Activated T-helper 1 cell treated with anti-CD3 and anti-CD28 coated beads, Interleukin-2, amount 50 U/mL, for 16 hours (primary cell): ENCODE measurements at places on chromosomes 5 and 9.
A peak's percentile ranks its signal among the peaks of the same experiment; 100 is the strongest.

DNA sequence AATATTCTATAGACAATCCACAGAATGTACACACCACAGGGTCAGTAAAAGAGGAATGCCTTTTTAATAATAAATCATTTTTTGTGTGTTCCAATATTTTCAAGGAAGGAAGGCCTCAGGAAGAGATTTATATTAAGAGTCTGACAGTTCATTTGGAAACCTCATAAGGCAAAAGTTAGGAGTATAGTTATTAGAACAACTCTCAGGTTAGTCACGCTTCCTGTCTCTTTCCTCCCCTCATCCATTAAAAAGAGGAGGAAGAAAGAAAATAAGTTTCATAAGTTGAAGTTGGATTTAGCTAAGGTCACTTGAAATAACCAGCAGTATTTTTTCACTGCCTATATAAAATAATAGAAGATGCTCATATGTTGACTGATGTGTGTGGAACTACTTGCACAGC lies 863.2 kb downstream of the PTPRD start:
- no peak for DNase-seq

DNA sequence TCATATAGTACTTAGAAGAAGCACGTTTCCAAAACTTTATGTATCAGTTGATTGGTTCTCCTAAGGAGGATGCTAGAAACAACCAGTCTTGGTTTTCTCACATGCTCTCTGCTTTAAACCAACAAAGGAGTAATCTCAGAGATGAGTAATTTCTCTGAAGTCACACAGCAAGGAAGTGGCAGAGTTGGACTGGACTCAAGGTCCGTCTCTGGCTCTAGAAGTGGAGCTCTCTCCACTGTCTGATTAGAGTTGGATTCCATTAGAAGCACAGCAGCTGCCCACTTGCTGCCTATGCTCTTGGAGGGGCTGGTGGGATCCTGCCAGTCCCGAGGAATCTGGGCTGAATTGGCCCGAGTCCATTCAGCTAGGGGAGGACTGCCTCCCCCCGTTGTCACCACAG lies 21.0 kb downstream of the RALGPS1 start:
- no peak for DNase-seq

DNA sequence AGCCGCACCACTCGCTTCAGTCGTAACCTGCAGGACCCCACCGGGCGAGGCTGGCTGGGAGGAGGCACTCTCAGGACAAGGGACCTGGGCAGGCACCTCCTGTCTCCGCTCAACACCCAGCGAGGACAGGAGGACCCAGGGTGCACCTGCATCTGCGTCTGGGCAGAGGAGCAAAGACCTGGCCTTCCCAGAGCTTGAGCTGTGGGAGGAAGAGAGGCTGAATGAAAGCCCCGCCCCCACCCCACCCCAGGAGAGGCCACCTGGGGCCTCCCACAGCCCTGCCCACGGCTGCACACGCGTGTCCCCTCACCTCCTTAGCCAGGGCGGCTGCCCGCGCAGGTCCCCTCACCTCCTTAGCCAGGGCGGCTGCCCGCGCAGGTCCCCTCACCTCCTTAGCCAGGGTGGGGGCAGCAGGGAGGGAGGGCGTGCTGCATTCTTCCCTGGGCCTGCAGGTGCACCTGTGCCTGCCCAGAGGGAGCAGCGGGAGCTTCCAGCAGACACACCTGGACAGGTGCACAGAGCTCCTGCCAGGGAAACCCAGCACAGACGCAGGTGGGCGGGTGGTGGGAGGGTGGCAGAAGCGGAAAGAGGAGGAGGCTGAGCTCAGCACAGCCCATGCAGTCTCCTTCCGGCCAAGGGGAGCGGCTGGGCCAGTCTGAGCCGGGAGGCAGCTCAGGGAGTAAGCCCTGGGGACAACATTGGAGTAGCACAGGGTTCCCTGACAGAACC lies 18.5 kb upstream of the SLC12A7 start:
- no peak for DNase-seq

- no peak for DNase-seq
These were observed 539.6 kb upstream of the CLINT1 start for GRCh38 chr5:158398360-158399201.

- DNase-seq, result no peak
These were observed 52.6 kb downstream of the RAI14 start for GRCh38 chr5:34708777-34709176.

DNA sequence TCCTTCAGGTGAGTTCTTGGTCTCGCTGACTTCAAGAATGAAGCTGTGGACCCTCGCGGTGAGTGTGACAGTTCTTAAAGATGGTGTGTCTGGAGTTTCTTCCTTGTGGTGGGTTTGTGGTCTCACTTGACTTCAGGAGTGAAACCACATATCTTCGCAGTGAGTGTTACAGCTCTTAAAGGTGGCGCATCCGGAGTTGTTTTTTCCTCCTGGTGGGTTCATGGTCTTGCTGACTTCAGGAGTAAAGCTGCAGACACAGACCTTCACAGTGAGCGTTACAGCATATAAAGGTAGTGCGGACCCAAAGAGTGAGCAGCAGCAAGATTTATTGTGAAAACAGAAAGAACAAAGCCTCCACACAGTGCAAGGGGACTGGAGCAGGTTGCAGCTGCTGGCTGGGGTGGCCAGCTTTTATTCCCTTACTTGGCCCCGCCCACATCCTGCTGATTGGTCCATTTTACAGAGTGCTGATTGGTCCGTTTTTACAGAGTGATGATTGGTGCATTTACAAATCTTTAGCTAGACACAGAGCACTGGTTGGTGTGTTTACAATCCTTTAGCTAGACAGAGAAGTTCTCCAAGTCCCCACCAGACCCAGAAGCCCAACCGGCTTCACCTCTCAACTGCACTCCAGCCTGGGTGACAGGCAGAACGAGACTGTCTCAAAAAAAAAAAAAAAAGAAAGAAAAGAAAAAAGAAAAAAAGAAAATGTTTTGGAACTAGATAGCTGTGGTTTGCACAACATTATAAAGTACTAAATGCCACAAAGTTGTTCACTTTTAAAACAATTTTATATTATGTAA lies 9.1 kb upstream of the ERMP1 start:
- peak; percentile 14 for DNase-seq

GRCh38 chr9:20623021-20623747 lies 885 bp upstream of the MLLT3 start:
- peak; percentile 45 for DNase-seq

- no peak for DNase-seq
These were observed 72.6 kb downstream of the PALM2AKAP2 start for GRCh38 chr9:109852556-109852955.

DNA sequence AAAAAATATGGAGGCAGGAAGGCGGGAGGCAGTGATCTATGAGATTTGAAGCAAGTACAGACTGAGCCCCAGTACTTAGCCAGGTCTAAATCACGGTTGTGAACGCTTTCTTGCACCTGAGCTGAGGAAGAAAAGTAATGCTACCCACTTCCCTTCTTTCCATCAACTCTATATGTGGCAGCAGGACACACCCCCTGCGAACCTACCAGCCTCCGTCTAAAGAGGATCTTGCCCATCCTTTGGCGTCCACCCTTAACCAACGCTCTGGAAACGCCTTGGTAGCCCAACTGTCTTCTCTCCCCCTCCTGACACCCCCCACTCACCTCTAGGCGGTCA lies 545 bp downstream of the HMGCS1 start:
- DNase-seq, result no peak

DNA sequence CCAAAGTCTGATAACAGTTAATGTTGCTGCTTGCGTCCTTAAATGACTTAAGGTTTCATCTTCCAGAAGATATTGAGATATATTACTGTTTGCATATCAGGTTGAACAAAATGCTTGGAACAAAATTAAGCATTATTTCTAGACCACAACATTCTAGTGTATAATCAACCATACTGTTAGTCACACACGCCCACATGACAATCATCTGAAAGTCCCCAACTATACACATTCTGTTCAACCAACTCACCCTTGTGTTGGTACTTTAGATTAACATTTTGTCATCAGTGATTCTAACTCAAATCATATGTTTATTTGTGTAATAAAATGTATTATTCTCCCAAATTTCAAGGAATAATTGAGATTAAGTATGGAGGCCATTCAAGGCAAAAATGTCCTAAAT lies 47.3 kb downstream of the LURAP1L start:
- no peak for DNase-seq

- no peak for DNase-seq
These were observed 410.1 kb downstream of the CDH18 start for GRCh38 chr5:19577882-19578281.

- DNase-seq, result no peak
These were observed 71.4 kb downstream of the MED27 start for GRCh38 chr9:132008184-132008803.

DNA sequence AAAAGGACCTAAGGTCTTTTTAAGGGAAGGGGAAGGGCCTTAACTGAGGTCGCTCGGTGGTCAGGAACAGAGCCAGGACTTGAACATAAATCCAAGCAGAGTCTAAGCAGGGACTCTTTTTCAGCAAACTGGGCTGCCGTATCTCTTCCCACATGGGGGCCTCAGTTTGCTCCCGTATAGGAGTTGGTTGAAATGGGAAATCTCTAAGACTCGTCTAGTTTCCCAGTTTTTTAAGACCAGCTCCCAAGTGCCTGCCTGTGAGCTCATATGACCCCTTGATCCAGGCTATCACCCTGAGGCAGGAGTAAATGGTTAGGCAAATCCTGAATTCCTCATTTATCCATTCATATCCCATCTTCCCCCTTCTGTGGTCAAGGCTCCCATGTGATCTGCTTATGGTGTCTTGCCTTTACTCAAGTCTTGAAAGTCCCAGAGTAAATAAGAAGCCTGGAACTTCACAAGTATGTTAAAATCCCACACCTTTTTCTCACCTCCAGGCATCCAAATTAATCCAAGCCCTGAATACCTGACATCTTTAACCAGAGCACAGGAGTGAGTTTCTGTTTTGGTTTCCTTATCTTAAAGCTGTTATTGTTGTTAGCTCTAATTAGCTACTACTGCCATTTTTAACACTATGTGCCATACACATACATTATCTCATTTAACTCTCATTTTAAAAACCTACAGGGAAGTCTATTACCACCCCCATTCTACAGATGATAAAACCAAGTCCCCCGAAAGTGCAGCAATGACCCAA lies 3.0 kb downstream of the ARSI start:
- no peak for DNase-seq

DNA sequence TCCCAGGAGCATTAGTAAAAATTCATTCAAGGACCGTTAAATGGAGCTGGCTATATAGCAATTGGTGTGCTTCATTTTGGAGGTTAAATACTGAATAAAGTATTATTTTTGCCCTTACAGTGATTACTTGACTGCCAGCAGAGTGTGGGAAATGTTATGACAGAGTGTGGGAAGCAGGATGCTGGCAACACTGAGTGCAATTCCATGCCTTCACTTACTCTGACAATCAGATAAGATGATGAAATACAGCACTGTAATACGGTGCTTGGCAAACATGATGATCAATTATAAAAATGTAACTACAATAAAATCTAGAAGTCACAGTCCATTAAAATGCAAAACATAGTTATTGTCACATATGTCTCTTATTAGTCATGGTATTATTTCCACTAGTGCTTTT lies 651.3 kb downstream of the PTPRD start:
- no peak for DNase-seq

- no peak for DNase-seq
These were observed 238.8 kb downstream of the DMAC1 start for GRCh38 chr9:7560669-7561305.

DNA sequence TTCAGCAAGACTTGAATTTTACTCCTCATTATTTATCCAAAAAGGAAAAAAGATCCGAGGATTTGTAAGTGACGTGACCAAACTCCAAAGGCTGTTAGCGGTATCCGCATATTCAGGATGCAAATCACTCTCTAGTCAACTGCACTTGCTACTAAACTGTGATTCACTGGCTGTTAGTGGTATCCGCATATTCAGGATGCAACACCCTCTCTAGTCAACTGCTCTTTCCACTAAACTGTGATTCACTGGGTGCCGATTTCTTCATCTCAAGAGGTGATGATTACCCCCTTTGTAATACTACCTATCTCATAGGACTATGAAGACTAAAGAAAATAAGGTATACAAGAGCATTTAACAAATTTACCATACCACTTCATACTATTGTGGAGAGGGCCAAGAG lies 5.7 kb downstream of the MAPKAP1 start:
- DNase-seq, result no peak

DNA sequence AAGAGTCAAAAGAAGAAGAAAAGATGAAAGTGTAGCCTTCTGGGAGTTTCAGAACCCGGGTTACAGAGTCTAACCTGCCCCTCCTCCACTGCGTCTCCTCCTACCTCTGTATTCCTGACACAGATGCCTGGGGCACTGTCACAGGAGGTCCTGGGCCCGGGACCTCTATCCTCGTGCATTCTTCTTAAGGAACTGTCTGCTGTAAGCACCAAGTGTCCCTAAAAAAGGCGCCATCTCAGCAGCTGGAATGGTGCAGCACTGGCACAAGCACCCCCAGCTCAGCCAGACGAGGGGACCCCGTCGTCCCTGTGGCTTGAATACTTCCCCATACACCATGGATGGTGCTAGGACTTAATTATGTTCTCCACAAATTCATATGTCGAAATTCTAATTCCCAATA lies 35.8 kb upstream of the MVB12B start:
- no peak for DNase-seq

GRCh38 chr5:33975852-33976251 lies 8.6 kb downstream of the SLC45A2 start:
- no peak for DNase-seq

DNA sequence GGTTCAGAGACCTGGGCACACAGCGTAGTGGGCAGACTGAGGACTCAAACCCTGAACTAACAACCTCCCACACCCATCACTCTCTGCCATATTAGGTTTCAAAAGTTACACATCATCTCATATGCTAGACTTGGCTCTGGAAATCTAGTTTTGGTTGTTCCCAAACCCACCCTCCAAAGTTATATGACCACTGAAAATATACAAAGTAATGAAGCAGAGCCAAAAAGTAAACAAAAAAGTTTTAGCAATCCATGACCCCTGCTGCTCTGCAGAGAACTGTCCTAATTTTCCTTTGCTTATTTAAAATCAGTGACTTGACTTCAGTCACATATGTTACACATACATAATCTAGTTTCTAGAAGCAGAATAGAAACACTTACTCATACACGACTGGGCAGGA lies 155.6 kb upstream of the TAS2R1 start:
- no peak for DNase-seq

DNA sequence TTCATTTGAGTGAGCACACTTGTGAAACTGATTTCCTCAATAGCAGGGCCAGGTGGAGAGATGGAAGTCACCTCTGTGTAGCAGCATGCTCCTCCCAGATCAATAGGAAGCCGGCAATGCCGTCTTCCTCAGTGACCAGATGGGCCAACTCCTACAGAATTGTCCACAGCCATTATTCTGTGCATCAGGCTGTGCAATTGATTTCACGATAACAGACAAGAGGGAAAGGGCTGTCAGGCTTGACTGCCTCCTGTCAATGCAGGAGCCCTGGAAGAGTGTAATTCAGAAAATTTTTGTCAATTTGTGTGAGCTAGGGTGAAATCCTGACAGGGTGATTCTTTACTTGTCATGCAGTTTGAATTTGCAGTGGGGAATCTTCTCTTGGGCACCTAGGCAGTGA lies 838.4 kb upstream of the NUDT12 start:
- DNase-seq, result no peak
